Progenitor cell of endocrine pancreas (in vitro differentiated cells): ENCODE measurements at places on chromosomes 1 and 21. TPM values are rescaled to one million over a fixed set of nuclear protein-coding genes. Genes with fewer than 3 reads are reported as not detected.

DNA sequence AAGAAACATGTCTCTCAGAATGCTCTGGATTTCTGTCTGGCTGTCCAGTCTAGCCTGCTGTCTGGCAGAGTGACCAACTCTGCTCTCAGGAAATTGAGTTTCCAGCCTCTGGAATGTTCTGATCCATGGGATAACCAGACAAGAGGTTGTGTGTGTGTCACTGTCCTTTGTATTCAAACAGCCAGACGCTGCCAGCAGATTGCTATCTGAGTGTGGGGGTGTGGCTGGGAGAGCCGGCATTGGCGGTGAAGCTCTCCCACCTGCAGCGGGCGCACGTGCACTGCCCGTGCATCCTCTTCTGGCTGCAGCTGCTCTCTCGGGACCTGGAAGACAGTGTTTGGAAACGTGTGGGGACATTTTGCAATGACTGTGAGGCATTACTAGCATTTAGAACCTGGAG is 26.1 kb downstream of the PKP1 start:
- H3K36me3 ChIP-seq, result no peaks in the 10 kb centered on the region
- no peak for DNase-seq
- peaks cover 5% of the 10 kb centered on the region for H3K4me1 ChIP-seq
- no peak overlapping the region for H3K4me3 ChIP-seq

The ALPL gene
- 18.8 and 19.8 TPM in 2 replicates for total RNA-seq

DNA sequence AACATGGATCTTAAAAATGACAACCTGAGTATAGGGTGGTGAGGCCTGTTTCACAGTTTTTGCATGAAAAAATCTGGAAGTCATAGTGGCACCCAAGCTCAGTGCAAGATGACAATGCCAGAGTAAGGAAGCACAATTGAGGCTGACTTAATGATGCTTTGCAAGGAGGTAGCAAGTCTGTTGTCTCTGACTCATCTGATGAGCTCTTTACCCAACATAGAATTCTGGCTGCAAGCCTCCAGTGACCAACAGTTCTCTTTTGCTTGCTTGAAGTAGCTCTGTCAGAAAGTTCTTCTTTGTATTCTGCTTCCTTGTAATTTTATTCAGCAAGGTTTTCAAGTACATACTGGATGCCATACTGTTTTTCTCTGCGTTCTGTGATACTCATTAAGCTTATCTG is 117.1 kb downstream of the FOXD2 start:
- H3K27me3 ChIP-seq, result peaks cover 49% of the 10 kb centered on the region
- no peak overlapping the region for H3K4me3 ChIP-seq
- no peak for DNase-seq
- H3K4me1 ChIP-seq, result peaks cover 27% of the 10 kb centered on the region
- no peak overlapping the region for H3K27ac ChIP-seq

DNA sequence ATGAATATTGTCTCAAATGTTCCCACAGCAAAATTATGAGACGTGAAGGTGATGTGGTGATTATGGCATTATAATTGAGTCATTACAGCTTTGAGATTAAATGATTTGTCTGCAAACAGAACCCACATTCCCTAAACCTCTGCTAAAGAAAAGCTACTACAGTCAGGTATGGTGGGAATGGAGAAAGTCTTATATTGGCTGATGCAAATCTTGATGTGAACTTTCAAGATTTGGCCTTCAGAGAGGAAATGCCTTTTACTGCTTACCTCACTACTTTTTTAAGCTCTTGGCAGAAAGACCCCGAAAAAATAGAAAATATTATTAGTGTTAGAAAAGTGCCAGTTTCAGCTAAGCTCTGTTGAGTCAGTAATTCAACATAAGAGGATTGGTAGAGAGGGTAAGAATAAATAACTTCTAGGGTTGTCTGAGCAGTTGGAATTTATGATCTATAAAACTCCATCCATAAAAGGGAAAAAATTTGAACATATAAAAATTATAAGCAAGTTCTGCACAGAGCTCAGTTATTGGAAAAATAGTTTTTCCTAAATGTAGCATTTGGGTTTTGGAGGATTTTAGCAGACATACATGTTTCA is 47.8 kb upstream of the RGS5 start:
- no peaks in the 10 kb centered on the region for H3K4me1 ChIP-seq
- no peak overlapping the region for H3K4me3 ChIP-seq
- no peaks in the 10 kb centered on the region for H3K36me3 ChIP-seq
- no peak for DNase-seq

DNA sequence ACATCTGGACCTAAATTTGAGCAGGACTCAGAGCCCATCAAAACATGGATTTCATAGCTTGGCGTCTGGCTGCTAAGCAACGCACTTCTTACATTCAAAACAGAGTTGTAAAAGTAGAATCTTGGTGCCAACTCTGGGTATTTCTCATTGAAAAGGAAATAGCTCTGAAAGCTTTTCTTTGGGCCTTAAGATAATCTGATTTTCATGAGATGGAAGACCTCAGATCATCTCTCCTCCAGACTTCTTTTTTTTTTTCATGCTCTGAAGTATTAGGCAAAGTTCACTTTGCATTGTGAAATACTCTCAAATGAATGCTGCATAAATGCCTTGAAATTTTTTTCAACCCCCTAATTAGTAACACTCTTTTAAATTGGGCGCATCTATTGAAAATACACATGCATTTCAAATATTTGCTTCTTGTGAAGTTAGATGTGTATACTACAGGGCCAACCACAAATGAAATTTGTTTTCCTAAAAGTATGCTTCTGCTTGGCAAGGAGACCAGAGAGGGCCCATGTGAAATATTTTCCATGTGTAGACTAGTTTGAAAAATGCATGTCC is 4.2 kb downstream of the ADAMTS5 start:
- no peak overlapping the region for H3K4me3 ChIP-seq
- peaks cover 10% of the 10 kb centered on the region for H3K4me1 ChIP-seq
- no peak overlapping the region for H3K27ac ChIP-seq
- peaks cover 48% of the 10 kb centered on the region for H3K27me3 ChIP-seq

GRCh38 chr1:43074244-43074643 is 97.8 kb downstream of the EBNA1BP2 start:
- H3K4me3 ChIP-seq, result no peak overlapping the region
- peaks cover 4% of the 10 kb centered on the region for H3K4me1 ChIP-seq
- peaks cover 4% of the 10 kb centered on the region for H3K27me3 ChIP-seq

- no peak for DNase-seq
- H3K4me1 ChIP-seq, result peaks cover 16% of the 10 kb centered on the region
- H3K27ac ChIP-seq, result no peak overlapping the region
- no peak overlapping the region for H3K4me3 ChIP-seq
- no peaks in the 10 kb centered on the region for H3K36me3 ChIP-seq
These were observed 72.9 kb upstream of the SELENON start for GRCh38 chr1:25727088-25727487.

- H3K4me1 ChIP-seq, result peaks cover 15% of the 10 kb centered on the region
- H3K27ac ChIP-seq, result no peak overlapping the region
- DNase-seq, result no peak
- H3K27me3 ChIP-seq, result no peaks in the 10 kb centered on the region
These were observed 73.7 kb upstream of the RAB4A start for GRCh38 chr1:229197265-229197585.

GRCh38 chr1:101139821-101140718 is 96.7 kb upstream of the S1PR1 start:
- no peak for DNase-seq
- H3K4me1 ChIP-seq, result peaks cover 32% of the 10 kb centered on the region
- no peaks in the 10 kb centered on the region for H3K36me3 ChIP-seq
- no peak overlapping the region for H3K27ac ChIP-seq

The TAS1R3 gene
- 1.1 and 1.2 TPM in 2 replicates for total RNA-seq

DNA sequence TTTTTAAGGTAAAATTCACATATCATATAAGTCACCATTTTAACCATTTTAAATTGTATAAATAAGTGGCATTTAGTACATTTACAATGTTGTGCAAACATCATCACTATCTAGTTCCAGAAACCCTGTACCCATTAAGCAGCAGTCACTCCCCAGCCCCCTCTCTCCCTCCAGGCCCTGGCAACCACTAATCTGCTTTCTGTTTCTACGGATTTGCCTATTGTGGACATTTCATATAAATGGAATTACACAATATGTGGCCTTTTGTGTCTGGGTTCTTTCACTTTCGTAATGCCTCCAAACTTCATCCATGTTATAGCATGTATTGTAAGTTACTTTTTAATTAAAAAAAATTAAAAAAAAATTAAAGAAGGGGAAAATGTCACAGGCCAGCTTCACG is 58.0 kb upstream of the RAB3GAP2 start:
- no peaks in the 10 kb centered on the region for H3K36me3 ChIP-seq
- DNase-seq, result no peak
- H3K27me3 ChIP-seq, result peaks cover 5% of the 10 kb centered on the region
- H3K4me1 ChIP-seq, result no peaks in the 10 kb centered on the region
- H3K27ac ChIP-seq, result no peak overlapping the region
- H3K4me3 ChIP-seq, result no peak overlapping the region

- no peak overlapping the region for H3K4me3 ChIP-seq
- H3K4me1 ChIP-seq, result peaks cover 4% of the 10 kb centered on the region
- H3K27me3 ChIP-seq, result peaks cover 4% of the 10 kb centered on the region
- no peak for DNase-seq
- H3K27ac ChIP-seq, result no peak overlapping the region
These were observed 46.9 kb downstream of the SLX9 start for GRCh38 chr21:44986471-44987291.

The LY9 gene
- total RNA-seq, result not detected in 2 replicates

DNA sequence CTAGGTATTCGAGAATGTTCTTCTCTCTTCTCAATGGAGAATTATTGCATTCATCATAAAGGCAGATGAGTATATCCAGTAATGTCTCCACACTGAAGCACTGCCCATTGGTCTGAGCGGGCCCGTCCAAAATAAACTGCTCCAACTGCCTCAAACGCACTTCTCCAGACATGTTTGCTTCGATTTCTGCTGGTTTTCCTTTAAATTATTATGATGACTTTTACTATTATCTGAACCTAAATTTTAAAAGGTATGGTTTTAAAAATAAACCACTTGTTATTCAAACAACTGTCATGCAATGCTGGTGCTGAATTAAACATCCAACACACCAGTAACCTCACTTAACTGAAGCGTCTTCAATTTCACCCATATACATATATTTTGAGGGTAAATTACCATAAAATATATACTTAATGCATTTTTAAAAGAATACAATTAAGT is 1.3 kb downstream of the CDC42BPA start:
- no peak for DNase-seq
- peaks cover 3% of the 10 kb centered on the region for H3K27me3 ChIP-seq
- no peaks in the 10 kb centered on the region for H3K36me3 ChIP-seq
- H3K4me3 ChIP-seq, result peak overlapping the region; percentile 73
- peaks cover 44% of the 10 kb centered on the region for H3K4me1 ChIP-seq

GRCh38 chr1:13679651-13680050 is 20.3 kb upstream of the PRDM2 start:
- H3K27ac ChIP-seq, result no peak overlapping the region
- no peak overlapping the region for H3K4me3 ChIP-seq
- DNase-seq, result no peak

DNA sequence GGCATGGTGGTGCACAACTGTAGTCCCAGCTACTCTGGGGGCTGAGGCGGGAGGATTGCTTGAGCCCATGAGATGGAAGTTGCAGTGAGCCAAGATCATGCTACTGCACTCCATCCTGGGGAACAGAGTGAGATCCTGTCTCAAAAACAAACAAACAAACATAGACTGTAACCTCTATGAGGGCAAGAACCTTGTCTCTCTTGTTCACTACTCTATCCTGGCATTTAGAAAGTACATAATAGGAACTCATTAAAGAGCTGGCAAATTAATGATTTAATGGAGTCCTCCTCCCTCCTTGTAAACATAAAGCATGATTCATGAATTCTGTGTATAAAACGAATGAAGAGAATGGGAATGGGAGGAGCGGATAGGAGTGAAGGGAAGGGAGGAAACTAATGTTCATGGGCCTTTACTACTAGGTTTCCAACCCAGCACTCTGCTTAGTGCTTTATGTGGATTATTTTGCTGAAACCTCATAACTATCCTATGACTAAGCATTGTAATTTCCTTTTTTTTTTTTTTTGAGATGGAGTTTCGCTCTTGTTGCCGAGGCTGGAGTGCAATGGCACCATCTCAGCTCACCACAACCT is 8.6 kb downstream of the LMOD1 start:
- DNase-seq, result no peak
- no peak overlapping the region for H3K27ac ChIP-seq
- peaks cover 22% of the 10 kb centered on the region for H3K4me1 ChIP-seq
- peaks cover 6% of the 10 kb centered on the region for H3K27me3 ChIP-seq
- no peaks in the 10 kb centered on the region for H3K36me3 ChIP-seq
